ENCODE measurements at places on chromosomes 7 and 10.
A peak's percentile ranks its signal among the peaks of the same experiment; 100 is the strongest.

DNA sequence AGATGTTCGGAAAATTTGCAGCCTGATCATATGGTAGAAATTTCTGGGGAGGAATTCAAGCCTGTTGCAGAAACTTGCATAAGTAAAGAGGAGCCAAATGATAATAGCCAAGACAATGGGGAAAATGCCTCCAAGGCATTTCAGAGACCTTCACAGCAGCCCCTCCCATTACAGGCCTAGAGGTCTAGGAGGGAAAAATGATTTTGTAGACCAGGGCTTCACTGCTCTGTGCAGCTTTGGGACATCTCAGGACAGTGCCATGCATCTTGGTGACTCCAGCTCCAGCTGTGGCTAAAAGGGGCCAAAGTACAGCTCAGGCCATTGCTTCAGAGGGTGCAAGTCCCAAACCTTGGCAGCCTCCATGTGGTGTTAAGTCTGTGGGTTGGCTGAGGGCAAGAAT lies 50.6 kb upstream of the CYP2C18 start:
- no peak for DNase-seq

GRCh38 chr7:9854605-9855004 lies 1119.1 kb upstream of the PHF14 start:
- DNase-seq, result no peak

- no peak for DNase-seq
Observed at GRCh38 chr10:51251110-51251509, 176.8 kb downstream of the PRKG1 start.

GRCh38 chr7:22223807-22224206 lies 133.1 kb downstream of the RAPGEF5 start:
- no peak for DNase-seq

- no peak for DNase-seq
Observed at GRCh38 chr7:139054101-139054500, 18.3 kb upstream of the ZC3HAV1L start.

GRCh38 chr7:25569765-25570164 lies 341.5 kb upstream of the NPVF start:
- DNase-seq, result no peak

DNA sequence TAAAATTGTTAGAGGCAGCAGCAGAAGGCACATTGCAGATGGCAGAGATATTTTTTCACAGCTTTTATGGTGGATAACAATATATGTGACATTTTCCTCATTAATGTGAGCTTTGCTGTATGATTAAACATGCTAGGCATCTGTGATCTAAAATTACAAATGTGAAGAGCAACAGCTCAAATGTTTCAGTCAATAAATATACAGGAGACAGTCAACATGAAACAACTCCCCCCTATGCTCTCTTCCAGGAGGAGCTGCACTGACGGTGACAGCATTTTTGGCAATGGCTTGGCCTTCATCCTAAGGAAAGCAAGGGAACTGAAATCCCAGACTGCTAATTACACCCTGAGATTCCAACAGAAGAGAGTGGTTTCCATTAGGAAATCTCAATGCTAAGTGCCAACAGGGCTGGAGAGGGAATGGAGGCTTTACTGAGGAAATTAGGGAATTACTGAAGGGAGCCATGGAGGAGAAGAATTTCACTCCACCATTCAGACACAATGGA lies 51.4 kb upstream of the GRB10 start:
- DNase-seq, result no peak

- no peak for DNase-seq
Observed at GRCh38 chr10:12594448-12594944, 245.1 kb downstream of the CAMK1D start.

DNA sequence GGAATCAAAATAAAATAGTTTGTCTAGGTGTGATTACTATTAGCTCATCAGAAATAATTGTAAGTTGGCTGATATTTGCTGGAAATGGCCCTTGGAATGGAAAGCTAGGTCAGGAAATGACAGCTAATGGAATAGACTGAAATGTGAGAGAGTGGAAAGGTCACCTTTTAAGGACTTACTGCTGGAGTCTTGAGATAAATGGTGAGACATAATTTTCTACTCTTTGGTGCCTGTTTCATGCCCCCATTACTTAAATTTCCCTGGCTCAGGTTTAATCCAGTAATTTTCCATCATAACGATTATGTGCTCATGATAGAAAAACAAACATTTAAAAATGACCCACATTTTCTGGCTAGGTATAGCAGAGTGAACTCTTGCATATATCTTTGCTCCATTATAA lies 123.6 kb downstream of the ADAM22 start:
- DNase-seq, result no peak

DNA sequence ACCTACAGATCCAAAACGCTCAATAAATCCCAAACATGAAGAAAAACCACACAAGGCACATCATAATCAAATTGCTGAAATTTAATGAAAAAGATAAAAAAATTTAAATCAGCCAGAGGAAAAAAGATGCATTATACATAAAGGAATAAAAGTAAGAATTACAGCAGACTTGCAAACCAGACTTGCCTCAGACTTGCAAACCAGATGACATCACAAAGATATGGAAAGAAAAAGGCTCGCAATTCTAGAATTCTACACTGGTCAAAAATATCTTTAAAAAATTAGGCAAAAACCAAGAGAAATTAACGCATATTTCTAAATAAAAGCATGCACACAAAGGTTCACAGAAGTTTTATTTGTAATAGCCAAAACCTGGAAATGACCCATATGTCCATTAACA lies 188.0 kb upstream of the NAMPT start:
- DNase-seq, result no peak

GRCh38 chr10:43399320-43400310 lies 9.4 kb downstream of the HNRNPF start:
- no peak for DNase-seq

GRCh38 chr10:130720235-130720634 lies 584.0 kb downstream of the GLRX3 start:
- no peak for DNase-seq

DNA sequence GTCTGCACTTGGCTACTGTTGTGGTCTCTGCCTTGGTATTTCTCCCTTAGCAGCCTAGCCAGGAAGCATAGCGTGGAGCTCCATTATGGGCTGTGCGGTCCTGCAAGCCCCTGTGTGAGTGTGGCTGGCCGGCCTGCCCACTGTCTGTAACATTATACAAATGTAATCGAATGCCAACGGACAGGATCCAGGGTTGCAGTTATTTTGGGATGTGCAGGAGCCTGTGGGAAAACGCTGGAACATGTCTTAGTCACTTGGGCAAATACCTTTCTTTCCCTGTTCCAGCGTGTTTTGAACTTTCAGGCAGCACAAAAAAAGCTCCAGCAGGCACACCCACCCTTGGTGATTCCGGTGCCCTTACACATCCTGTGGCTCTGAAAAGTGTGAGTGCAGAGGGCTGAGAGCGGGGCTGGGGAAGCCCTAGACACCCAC lies 29.5 kb downstream of the BAG3 start:
- DNase-seq, result peak; percentile 83

DNA sequence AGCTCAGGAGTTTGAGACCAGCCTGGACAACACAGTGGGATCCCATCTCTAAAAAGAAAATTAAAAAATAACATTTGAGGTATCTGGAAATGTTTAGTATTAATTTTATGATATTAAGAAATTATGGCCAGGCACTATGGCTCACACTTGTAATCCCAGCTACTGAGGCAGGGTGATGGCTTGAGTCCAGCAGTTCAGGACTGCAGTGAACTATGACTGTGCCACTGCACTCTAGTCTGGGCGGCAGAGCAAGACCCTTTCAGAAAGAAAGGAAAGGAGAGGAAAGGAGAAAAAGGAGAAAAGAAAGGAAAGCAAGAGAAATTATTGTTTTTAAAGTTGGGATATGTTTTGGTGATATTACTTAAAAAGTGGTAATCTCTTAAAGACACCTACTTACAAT lies 2.5 kb upstream of the CCDC186 start:
- DNase-seq, result no peak

GRCh38 chr10:97483921-97484320 lies 14.3 kb downstream of the MMS19 start:
- DNase-seq, result no peak

- DNase-seq, result no peak
Observed at GRCh38 chr7:128117691-128118090, 86.5 kb upstream of the LRRC4 start.

DNA sequence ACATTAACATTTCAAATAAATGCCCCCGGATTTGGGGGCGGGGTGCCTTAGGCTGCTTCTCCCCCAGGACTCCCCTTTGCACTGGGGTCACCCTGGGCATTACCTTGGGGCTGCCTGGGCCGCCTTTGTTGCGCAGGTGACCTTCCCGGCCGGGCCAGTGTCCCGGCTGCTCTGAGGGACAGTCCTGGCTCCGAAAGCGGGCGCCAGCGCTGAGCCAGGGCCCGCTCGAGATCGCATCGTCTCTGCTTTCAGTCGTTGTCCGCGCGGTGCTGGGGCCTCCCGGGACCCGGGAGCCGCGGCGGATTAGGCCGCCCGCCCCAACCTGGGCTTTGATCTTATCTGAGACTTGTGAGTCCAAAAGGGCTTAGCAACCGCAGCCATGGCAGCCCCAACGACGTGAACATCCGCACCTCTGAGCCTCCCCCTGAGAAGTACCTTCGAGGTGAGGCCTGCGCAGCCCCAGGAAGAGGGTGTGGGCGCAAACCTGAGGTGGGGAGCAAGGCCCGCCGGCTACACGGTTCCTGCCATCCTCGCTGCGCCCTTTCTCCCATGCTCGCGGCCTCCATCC lies 14.8 kb upstream of the WAPL start:
- no peak for DNase-seq

DNA sequence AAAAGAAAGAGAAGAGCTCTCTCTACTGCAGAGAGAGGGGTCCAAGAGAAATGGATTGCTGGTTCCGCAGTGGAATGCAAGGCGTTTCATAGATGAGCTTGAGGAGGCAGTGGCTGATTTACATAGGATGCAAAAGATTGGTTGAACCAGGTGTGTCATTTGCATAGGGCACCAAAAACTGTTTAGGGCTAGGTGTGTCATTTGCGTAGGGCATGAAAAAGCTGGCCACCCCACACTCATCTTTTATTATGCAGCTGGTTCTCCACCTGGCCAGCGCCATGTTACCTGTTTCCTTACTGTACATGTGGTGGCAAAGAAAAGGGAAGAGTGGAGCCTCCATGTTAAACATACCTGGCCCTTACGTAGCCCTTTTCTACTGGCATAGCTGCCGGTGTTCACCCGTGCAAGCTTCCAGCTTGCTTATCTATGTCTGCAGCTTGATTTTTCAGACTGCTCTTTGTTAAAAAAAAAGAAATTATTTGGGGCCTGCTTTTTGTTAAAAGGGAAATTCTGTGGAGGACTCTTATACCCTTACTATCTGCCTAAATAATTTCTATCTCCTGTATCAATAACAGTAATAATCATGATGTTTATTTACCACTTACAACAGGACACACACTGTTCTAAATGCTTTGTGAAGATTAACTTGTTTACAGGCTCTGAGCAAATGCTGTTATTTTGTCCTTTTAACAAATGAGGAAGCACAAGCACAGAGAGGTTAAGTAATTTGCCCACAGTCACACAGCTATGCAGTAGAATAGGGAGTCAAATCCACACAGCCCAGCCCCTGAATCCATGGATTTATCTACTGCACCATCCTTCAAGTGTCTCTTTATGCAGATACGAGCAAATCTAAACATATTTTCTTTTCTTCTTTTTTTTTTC lies 33.3 kb downstream of the CASP7 start:
- DNase-seq, result no peak

DNA sequence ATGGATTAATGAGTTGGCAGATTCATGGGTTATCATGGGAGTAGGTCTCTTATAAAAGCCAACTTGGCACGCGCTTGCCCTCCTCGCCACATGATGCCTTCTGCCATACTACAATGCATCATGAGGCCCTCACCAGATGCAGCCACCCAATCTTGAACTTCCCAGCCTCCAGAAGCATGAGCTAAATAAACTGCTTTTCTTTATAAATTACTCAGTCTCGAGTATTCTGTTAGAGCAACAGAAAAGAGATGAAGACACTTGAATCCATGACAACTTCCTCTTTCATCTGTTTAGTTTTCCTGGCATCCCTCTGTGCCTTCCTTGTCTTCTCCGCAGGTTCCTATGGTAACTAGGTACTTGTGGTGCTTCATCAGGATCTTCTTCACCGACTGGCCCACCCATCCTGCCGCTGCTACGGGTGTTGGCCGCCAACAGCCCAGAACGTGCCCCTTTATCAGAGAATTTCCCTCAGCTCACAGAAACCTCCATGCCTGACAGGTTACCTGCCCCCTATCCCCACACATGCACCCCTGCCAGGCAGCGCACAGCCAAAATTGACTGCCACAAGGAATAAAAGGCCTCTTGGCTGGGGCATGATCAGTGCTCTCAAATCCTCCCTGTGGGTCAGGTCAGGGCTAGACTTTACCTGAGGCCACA lies 28.0 kb upstream of the PPIF start:
- no peak for DNase-seq

All from epithelial cell of prostate (primary cell).